ENCODE measurements at places on chromosomes 11 and 22.
A peak's percentile ranks its signal among the peaks of the same experiment; 100 is the strongest.

DNA sequence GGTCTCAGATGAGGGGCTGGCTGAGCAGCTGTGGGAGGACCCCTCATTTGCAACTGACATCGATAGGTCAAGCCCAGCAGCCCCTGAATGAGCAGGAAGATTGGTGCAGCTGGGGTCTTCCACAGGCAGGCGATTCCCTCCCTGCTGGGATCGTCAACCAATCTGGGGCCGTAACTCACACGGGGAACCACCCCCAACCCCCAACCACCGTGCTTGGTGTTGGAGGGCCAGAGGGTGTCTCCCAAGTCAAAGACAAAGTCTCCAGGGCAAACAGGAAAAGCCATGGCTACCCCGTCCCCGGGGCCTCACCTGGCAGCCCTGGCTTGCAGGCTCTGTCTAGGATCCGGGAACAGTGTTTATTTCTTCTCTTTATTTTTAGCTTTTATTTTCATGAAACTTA is 26.9 kb upstream of the SCUBE1 start:
- DNase-seq, result no peak

GRCh38 chr11:80473562-80473961 is 1032.7 kb upstream of the TENM4 start:
- DNase-seq, result no peak

DNA sequence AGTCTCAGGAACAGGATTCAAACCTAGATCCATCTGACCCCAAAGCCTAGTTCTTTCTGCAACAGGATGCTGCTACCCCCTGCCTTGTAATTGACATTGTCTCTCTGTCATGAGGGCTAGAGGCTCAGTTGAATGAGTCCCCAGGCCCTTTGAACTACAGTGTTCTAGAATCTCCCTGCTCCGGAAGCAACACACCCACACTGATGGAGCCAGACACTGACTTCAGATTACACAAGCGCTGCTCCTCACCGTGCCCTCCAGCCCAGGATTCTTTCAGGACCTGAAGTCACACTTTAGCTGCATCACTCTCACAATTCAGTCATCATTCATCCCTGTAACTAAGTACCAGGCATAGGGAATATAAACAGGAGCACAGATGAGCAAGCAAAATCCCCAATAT is 69.6 kb downstream of the RAB30 start:
- DNase-seq, result peak; percentile 25

DNA sequence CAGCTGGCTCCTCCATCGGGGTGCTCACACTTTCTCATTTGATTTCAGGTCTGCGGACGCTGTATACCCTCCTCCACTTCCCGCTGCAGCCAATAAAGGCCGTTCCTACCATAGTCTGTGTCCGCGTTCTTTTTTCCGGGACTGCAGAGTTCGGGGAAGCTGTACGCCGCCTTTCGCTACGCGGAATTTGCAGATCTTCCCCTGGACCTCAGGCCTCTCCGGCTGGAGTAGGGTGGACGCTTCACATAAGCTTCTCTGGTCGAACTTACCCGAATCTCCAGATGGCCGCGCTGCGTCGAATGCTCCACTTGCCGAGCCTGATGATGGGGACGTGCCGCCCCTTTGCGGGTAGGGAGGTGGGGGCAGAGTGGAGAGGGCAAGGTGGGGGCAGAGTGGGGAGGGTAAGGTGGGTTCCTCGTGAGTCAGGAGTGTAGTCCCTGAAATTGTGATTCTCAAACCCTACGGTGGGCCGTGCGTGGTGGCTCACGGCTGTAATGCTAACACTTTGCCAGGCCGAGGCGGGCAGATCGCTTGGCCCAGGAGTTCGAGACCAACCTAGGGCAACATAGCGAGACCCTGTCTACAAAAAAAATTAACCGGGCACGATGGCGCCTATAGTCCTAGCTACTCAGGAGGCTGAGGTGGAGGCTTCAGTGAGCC is 617 bp downstream of the CSKMT start:
- peak; percentile 63 for DNase-seq

GRCh38 chr11:134522782-134523570 is 110.9 kb upstream of the B3GAT1 start:
- no peak for DNase-seq

- DNase-seq, result no peak
Measured at GRCh38 chr11:64558869-64559268, 32.2 kb upstream of the SLC22A12 start.

- DNase-seq, result no peak
Measured at GRCh38 chr11:64877390-64878222, 815 bp downstream of the EHD1 start.

- no peak for DNase-seq
Measured at GRCh38 chr22:46730568-46731245, 7.3 kb downstream of the CERK start.

GRCh38 chr11:107679255-107680024 is 32.4 kb downstream of the SLN start:
- DNase-seq, result no peak

DNA sequence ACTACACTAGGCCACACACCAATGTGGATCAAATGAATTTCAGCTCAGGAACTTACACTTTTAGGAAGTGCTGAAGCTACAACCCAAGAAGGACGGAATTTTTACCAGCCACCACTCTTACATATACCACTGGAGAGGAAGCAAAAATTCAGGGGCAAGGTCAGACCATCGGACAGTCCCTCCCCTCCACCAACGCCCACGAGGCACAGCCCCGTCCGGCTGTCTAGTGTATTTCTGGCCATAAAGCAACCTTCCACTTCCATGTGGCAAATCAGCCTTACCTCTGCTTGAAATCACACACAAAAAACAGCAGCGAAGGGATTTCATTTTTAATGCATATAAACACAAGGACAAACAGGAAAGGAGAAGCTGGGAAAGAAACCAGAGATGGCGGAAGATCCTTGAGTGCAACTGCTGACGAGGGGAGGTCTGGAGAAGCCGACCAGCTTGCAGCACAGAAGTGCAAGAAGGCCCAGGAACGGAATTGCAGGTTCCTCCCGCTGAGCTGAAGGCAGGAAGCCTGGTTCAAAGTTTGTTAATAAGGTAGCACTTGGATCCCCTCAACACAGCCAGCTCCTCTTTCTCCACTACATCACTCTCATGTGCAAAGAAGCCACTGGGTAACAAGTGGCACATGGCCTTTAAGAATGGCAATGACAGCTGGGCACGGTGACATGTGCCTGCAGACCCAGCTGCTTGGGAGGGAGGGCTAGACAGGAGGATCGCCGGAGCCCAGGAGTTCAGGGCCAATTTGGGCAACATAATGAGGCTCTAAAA is 71.5 kb downstream of the SHANK2 start:
- DNase-seq, result no peak

DNA sequence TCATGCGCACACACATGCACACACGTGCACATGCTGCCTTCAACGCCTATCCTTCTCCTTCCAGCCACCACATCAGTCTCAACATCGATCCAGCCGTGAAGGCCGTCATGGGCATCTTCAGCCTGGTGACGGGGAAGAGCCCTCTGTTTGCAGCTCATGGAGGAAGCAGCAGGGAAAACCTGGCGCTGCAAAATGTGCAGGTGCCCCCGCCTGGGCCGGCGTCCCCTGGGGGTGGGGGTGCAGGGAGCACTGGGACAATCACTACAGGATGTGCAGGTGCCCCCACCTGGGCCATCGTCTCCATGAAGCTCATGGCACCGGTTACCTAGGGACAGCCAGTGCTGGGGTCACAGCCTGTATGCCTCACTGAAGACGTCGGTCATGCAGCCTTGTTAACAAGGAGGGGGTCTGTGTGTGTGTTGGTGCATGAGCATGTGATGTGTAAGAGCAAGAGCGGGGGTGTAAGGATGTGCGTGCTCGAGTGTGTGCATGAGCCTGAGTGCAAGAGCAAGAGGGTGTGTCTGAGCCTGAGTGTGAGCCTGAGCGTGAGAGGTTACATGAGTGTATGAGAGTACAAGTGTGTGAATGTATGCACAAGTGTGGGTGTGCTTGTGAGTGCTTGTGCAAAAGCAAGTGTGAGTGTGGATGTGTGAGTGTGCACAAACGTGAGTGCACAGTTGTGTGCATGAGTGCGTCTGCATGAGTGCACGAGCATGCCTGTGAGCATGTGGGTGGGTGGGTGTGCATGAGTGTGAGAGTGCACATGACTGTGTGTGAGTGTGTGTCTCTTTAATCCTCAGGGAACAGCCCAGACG is 31.5 kb downstream of the NADSYN1 start:
- no peak for DNase-seq

DNA sequence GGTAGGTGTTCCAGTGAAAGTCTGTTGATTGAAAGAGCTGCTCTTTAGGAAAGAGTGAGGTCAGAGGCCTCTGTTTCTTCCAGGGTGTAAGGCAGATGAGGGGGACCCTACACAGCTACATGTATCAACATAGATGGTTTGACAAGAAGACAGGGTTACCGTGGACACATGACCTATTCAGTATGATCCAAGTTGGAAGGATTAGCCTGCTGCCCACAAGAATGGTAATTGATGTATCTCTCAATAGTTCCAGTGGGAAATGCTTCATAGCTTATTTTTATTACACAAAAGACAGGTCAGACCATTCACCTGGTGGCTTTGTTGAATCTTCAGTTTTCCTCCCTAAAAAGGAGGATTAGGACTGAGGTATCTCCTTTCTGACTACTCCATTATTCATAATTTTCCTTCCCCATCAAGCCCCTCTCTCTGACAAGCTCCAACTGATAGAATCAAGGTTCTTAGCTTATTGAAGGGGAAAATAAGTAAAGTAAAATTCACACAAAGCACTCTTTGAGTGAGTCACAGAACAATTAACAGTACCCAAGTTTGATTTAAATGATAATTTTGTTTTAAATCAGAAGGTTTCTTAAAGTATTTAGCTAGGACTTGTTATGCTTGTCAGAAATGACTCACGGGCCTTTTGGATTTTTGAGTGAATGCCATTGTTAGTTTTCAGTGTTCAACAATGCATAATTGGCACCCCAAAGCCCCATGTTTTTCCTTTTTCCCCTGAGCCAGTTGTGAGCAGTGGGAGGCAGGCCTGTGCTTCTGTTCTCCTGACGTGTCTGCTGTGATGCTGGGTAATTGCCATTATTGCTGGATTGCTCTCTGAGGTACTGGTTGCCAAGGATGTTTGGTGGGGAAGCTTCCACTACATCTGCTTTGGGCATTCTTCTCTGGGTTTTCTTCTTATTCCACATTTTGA is 373.2 kb downstream of the DDX10 start:
- no peak for DNase-seq

- peak; percentile 48 for DNase-seq
Measured at GRCh38 chr11:5600374-5600851, 4.0 kb downstream of the TRIM6 start.

- peak; percentile 55 for DNase-seq
Measured at GRCh38 chr11:64844330-64845128, at the start of gene CDC42BPG. Gene CDC42BPG (minus strand): TSS chr11:64844653. CDS start chr11:64844569, 84 bp downstream.

- DNase-seq, result no peak
Measured at GRCh38 chr11:34648036-34648435, 27.1 kb downstream of the EHF start.

- DNase-seq, result no peak
Measured at GRCh38 chr11:73931951-73932350, 18.9 kb upstream of the DNAJB13 start.

DNA sequence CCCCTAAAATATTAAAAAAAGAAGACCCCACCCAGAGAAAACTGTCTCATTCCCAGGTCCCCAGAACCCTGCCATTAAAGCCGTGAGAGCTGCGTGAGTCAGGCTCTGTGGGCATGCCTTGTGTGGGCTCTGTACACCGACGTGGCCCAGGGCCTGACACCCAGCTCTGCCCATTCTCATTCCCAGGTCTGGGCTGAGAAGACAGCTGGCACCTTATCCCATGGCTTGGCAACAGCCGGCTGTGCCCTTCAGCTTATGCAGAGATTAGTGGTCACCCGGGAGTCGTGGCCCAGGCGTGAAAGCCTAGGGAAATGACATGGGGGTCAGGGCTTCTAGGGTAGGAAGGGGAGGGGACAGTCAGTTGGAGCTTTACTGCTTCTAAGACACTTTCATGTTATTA is 31.9 kb downstream of the OTOG start:
- no peak for DNase-seq

DNA sequence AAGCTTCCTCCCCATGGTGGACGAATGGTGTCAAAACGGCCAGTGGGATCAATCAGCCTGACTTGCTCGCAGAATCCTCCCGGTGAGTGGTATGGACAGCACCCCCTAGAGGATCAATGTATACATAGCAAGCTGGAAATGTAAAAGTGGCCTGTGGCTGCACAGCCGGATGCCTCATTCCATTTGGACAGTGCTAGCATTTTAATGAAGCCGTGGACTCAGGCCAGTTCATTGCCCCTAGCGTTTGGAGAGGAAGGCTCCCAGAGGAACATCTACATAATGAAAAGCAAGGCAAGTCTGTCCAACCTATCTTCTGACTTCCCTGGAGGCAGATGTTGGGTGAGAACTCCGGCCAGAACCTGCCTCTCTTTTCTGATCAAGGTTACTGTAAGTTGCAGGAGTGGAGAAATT is 942.3 kb downstream of the NTM start:
- DNase-seq, result no peak

DNA sequence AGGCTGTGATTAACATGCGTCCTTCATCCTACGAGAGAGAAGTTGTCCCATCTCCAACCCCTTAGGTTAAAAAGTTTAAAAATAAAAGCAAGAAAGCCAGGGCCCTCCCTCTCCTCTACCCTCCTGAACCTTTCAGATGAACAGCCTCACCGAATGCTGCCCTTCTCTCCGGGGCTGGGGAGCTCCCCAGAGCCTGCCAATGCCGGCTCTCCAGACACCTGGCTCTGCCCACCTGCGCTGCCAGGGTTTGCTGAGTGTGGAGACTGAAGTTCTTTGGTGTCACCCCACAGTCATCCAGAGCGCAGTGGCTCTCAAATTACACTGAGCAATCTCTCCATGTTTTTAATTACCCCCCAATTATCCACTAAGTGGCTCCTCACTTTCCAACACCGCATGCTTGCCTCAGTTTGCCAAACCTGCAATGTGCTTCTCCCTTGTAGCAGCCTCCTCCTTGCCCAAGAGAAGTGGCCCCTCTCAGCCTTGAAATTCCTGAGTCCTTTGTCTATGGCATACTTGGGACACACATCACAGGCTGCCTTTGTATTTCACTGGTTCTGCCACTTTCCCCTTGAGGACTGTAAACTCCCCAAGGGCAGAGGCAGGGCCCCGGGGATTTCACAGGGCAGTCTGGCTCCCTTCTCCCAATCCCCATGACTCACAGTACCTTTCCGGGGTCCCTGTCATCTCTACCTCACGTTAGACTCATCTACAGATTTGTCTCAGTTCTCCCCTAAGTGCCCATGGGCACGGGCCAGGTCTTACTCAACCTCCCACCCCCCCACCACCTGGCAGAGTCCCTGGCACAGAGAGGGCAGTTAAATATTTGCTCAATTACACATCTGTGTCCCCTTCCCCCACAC is 2.0 kb downstream of the MYH9 start:
- peak; percentile 76 for DNase-seq

GRCh38 chr11:68081691-68082090 is 39.5 kb downstream of the CHKA start:
- no peak for DNase-seq

DNA sequence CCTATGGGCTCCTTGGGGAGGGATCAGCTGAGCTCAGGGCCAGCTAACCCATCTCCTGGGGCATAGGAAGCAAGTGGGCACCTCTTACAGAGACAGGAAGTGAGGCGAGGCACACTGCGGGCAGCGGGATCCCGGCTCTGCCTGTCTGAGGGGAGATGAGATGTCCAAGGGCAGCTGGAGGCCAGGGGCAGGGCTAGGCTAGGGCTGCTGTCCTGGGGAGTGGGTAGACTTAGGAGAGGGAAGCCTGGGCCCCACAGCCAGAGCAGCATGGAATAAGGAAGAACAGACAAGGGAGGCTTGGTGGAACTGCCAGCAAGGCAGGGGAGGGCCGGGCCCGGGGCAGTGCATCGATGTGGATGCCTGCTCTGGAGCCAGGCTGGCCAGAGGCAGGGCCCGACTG is 76.3 kb downstream of the MORC2 start:
- DNase-seq, result no peak

- DNase-seq, result no peak
Measured at GRCh38 chr11:73191151-73191550, 26.9 kb upstream of the P2RY2 start.

- DNase-seq, result no peak
Measured at GRCh38 chr11:121488170-121488569, 35.4 kb upstream of the SORL1-AS1 start.

Data from activated T-cell treated with anti-CD3 and anti-CD28 coated beads, Interleukin-2, amount 50 U/mL, for 4 hours (primary cell).